ENCODE measurements at places on chromosomes 6 and 20.

- DNase-seq, result no peak
Measured at GRCh38 chr6:41622206-41622988, 15.9 kb upstream of the MDFI start.

- no peak for DNase-seq
Measured at GRCh38 chr6:133070410-133071043, 170.6 kb upstream of the EYA4 start.

- no peak for DNase-seq
Measured at GRCh38 chr20:24962510-24962909, 13.4 kb downstream of the CST7 start.

DNA sequence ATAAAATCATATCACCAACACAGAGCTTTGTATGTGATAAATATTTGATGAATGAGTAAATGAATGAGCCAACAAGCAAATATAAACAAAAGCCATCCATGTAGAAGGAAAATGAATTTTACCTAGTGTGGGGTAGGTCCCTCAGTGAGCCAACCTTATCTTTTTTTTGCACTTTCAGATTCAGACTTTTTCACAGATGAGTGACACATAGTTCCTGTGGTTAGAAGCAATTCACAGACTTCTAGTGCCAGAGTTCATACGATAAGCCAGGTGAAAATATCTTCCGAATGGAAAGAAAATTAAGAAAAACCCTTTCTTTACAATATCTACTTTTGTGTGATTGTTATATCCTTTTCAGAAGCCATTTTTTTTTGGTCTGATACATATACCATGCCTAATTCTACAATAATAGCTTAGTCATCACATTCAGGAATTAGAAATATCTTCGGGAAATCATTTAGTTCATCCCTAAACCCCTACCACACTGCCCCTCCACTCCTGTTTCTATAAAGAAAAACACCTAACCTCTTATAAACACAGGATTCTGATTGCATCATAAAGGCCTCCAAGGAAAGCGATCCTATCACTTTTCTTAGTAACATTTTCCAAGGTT is 82.7 kb upstream of the CNR1 start:
- DNase-seq, result no peak

DNA sequence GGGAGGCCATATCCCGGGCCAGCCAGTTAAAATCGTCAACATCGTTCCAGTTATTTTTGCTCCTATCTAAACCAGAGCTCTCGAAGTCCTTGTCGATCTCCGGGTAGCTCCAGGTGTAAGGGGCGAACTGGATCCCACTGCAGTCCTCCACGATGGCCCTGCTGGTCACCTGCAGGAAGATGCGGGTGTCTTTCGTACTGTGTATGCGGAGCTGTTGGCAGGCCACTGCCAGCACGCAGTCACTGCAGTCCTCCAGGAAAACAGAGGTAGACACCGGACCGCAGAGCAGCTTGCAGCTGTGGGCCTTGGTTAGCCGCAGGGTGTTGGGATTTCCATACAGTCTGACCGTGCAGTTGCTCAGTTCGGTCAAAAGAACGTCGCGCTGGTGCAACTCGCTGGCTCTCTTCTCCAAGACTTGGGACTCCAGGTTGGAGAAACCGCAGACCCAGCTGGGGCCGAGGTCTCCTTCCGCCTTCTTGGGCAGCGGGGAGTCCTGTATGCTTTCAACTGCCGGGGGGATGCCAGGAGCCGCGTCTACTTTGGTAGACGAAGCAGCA is 742 bp downstream of the TBCC start:
- DNase-seq, result no peak

GRCh38 chr6:56357616-56358373 is 110.4 kb upstream of the COL21A1 start:
- peak; percentile 59 for DNase-seq

- no peak for DNase-seq
Measured at GRCh38 chr6:125155344-125155743, 1.8 kb downstream of the TPD52L1 start.

- DNase-seq, result peak; percentile 71
Measured at GRCh38 chr6:133951881-133952814, 876 bp upstream of the TBPL1 start.

DNA sequence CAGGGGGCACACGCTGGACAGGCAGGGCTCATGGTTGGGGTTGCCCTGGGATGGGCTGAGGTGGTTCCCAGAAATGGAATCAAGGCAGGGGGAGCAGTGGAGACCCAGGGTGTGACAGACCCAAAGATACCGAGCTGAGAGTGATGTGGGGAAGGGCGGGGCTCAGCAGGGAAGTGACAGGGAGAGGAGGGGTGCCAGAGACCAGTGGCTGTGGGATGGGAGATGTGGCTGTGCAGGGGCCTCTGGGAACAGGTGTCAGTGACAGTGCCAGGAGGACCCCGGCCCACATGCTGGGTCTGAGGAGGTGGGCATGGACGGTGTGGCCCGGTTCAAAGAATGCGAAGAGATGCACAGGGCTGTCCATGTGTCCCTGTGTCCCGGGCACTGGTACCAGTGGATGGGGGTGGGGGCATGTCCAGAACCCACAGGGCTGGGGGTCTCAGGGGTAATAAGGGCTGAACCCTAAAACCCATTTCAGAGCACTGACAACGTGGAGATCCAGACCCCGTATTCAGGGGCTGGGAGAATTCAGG is 1.0 kb downstream of the CABLES2 start:
- no peak for DNase-seq

DNA sequence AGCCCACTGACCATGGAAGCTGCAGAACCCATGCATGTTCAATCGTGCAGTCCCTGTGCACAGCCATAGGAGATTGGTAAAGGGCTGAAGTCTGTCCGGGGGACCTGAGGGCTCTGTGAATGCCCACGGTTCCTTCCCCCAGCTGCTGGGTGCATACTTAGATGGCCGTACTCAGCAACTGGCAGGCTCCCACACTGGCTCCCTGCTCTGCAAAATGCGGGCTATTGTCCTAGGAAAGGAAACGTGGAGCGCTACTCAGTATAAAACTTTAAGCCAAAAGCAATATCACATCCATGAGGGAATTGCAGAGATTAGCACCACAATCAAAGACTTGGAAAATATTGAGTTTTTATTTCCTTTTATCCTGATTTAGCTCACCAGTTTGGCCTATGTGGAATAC is 202.0 kb downstream of the WDR27 start:
- no peak for DNase-seq

- DNase-seq, result no peak
Measured at GRCh38 chr20:676315-676937, 824 bp upstream of the SCRT2 start.

GRCh38 chr6:34970488-34970887 is 81.4 kb downstream of the ANKS1A start:
- DNase-seq, result no peak

DNA sequence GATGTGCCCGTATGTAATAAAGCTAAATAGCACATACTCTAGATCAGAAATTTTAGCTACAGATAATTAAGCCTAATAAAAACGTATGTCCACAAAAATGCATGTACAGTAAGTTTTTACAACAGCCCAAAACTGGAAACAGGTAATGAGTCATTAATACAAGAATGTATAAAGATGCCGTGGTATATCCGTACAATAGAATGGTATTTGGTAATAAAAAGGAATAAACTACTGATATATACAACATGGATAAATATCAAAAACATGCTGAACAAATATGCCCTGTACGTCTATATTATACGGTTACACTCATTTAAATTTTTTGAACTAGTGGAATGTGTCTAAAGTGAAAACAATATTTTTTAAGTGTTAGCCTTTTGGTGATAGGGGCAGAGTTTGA is 128.2 kb upstream of the ADGRB3 start:
- DNase-seq, result no peak

- peak; percentile 70 for DNase-seq
Measured at GRCh38 chr6:43093436-43094289, 17.5 kb downstream of the PTK7 start.

GRCh38 chr20:23456409-23456808 is 3.7 kb upstream of the CST11 start:
- DNase-seq, result no peak

DNA sequence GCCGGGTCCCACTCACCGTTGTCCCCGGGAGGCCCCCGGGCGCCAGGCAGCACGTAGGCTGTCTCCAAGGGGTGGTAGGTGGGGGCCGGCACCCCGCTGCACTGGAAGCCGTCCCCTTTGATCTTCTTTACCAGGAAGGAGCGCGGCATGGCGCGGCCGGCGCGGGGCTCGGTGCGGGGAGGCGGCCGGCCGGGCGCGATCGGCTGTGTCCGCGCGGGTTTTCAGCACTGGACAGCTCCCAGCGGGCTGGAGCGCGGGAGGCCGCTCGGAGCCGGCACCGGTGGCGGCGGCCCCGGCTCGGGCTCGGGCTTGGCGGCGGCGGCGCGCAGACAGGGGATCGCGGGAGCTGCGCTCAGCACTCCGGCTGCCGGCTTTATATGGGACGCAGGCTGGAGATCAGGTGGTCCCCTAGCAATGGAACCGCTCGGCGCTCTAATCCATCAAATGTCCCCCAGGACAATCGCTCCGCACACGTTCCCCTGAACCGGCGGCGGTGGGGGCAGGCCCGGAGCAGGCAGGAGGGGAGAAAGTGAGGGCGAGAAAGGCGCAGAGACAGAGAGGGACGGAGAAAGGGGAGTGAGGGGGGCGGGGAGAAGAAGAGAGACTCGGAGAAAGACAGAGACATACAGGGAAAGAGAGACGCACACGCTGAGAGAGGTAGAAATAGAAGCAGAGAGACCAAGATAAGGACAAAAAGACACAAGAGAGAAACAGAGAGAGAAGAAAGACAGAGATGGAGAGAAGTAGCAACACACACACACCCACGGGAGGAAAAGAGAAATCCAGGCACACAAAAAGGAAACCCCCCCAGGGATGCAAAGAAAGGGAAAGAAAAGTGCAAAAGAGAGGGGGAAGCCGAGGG is at the start of gene SCRT2:
TSS of gene SCRT2 (minus strand) at position 350 of the 862 bp plus-strand sequence. CDS start at position 149, 201 bp downstream.
- DNase-seq, result peak; percentile 70

DNA sequence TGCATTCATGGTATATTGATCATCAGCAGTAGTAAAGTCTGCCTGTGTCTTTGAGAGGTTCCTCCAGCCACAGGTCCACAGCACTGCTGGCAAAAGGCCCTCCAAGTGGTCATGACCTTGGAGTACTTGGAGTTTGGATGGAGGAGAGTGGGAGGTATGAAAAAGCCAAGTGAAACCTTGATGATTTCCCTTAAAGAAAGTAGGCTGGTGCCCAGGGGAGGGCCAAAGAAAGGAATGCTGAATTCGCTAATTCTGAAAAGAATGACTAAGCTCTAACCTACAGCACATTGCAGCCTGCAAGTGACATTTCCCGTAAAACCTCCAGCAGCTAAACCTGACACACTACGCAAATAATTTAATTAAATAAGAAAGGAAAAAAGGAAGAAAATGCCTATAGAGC is 223.4 kb upstream of the TAB2 start:
- DNase-seq, result peak; percentile 65

- DNase-seq, result no peak
Measured at GRCh38 chr6:42979523-42980177, 669 bp upstream of the PEX6 start.

DNA sequence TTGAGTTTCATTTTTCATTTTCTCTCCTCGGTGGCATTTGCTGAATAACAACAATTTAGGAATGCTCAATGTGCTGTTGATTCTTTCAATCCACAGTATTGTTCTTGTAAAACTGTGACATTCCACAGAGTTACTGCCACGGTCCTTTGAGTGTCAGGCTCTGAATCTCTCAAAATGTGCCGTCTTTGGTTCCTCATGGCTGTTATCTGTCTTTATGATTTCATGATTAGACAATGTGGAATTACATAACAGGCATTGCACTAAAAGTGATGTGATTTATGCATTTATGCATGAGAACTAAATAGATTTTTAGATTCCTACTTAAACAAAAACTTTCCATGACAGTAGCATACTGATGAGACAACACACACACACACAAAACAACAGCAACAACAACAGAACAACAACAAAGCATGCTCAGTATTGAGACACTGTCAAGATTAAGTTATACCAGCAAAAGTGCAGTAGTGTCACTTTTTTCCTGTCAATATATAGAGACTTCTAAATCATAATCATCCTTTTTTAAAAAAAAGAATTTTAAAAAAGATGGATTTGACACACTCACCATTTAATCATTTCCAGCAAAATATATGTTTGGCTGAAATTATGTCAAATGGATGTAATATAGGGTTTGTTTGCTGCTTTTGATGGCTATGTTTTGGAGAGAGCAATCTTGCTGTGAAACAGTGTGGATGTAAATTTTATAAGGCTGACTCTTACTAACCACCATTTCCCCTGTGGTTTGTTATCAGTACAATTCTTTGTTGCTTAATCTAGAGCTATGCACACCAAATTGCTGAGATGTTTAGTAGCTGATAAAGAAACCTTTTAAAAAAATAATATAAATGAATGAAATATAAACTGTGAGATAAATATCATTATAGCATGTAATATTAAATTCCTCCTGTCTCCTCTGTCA is 88.1 kb downstream of the SNAP25 start:
- DNase-seq, result peak; percentile 84

DNA sequence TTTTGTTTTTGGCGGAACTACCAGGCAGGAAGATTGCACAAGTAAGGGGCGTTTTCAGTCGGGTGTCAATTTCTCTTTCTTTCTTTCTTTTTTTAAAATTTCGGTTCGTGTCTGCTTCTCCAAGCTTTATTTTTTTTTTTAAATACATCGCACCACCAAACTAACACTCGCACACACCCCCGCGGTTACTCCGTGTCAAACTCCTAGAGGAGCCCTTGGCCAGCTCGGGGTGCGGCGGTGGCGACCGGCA is 338 bp downstream of the UTRN start:
- no peak for DNase-seq

- no peak for DNase-seq
Measured at GRCh38 chr6:152355166-152355565, 282.0 kb downstream of the SYNE1 start.

DNA sequence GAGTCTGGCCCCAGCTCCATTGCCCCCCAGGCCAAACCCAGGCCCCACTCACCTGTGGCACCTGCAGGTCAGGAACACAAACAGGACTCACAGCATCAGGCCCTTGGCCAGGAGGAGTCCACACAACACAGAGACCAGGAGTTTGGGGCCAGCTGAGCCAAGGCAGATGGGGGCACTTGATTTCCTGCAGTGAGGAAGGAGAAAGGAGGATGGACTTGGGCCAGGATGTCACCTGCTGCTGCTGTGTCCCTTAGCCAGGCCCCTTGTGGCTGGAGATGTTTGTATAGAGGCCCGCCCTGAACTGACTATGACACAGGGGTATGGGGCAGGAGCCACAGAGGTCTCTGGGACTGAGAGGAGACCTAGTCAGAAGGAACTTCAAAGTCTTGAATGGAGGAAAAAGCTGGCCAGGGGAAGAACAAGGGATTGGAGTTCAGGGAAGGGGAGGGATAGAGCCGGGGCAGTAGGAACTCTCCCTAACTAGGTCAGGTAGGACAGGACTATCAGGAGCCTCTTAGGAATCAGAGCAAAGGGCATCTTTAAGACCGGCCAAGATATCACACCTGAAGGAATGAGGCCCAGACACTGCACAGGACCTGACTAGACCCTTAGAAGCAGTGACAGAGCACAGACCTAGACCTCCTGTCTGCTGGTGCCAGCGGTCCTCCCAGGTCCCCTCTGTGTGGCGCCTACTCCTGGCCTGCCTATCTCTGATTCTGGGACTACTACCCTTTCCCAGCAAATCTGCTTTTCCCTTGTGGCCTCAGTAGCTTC is 8.8 kb upstream of the TREML2 start:
- DNase-seq, result peak; percentile 29

- DNase-seq, result peak; percentile 73
Measured at GRCh38 chr6:35146453-35146852, 5.3 kb upstream of the TCP11 start.

Measured in SJSA1 (cell line).